Sigmoid colon (tissue), 7 donors: ENCODE measurements at places on chromosomes 3 and 15. TPM values are rescaled to one million over a fixed set of nuclear protein-coding genes. Genes with fewer than 3 reads are reported as not detected.

Gene CKMT1B
- not detected for total RNA-seq

Gene STAB1
- 120 TPM for total RNA-seq

Gene KBTBD13
- total RNA-seq: not detected

Gene ZNF774
- total RNA-seq: 1.5 TPM

Gene SCAANT1
- not detected for total RNA-seq

GRCh38 chr3:75237477-75237876 lies 426.7 kb upstream of the FRG2C start:
- DNase-seq: no peak

GRCh38 chr15:41465822-41466421 lies 27.8 kb upstream of the ITPKA start:
- DNase-seq: no peak

DNA sequence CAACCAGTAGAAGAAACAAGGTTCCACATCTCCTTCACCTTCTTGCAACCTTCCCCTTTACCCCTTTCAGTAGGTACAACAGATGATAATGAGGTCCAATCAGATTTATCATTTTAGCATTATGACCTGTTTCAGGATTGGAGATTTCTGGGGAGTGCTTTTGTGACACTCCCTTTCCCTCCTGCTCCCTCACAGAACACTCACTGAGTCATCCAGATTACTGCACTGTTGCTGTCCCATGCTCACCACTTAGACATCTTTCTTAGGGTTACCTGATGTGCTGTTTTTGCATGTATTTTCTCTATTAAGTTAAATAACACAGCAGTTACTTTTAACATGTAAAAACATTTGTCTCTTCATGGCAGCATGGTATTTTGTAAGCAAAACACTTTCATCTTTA lies 118.5 kb downstream of the MFSD1 start:
- DNase-seq: no peak

- no peak for DNase-seq
Measured at GRCh38 chr3:32184187-32184730, 54.2 kb upstream of the CMTM8 start.

GRCh38 chr3:172675441-172676193 lies 35.2 kb downstream of the NCEH1 start:
- no peak for DNase-seq

DNA sequence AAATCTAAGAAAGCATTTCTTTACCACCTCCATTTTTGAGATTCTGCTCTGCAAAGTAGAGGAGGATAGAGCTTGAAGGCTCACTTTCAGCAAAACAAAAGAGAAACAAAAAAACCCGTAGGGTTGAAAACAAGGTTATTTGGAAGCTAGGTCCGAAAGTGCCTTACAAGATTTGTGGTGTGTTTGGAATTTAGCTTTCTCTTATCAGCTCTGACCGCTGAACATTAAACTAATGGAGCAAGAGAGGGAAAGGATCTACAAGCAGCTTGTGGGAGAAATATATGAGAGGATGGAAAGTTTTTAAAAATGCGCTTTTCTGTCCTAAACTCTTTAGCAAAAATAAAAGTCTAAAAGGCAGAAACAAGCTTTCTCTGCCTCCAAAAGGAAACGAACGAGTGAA lies 545.5 kb downstream of the NTRK3 start:
- DNase-seq: no peak

DNA sequence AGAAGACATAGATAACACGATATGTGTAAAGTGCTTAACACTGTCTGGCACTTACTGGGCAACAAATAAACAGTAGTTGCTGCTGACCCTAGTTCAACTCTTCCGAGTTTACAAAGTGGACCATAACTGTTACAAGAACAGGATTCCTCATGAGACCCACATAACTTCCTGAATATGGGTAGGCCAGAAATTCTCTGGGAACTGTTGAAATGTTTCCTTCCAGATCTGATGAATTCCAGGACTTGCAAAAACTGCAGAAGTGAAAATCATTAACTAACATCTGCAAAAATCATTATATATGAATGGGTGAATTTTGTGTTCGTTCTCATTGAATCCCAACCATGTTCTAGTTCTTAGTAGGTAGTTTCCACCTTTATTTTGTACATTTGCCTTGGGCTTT lies 181.7 kb upstream of the MME start:
- DNase-seq: no peak

DNA sequence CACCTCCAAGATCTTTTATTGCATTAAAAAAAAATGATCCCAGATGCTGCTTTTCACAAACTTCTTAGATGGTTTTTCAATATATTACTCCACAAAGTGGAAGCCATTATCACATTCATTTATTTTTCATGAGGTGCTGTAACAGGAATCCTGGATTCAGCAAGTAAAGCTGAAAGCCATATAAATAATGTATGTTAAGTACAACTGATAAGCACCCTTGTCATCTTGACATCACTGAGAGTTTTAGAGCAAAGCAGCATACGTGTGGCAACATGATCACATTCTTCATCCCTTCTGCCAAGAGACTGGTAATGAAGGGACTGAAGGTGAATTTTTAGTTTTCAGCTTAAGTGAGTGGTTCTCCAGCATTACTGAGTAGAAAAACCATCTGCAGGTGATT lies 44.9 kb upstream of the LRRFIP2 start:
- DNase-seq: no peak

DNA sequence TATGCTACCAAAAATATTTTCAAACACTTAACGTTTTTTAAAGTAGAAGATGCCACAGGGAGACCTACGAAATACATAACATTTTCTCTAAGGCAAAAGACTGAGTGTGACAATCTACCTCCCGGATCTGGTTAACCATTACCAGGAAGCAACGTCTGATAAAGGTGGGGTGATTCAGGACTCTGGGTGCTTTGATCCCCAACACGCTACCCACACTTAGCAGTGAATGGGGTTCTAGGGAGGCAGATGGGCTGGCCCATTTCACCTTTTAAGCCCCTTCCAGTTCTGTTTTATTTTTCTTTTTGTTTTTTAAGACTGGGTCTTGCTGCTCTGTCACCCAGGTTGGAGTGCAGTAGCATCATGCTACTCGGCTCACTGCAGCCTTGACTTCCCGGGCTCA lies 39.5 kb downstream of the EIF4E3 start:
- DNase-seq: no peak

DNA sequence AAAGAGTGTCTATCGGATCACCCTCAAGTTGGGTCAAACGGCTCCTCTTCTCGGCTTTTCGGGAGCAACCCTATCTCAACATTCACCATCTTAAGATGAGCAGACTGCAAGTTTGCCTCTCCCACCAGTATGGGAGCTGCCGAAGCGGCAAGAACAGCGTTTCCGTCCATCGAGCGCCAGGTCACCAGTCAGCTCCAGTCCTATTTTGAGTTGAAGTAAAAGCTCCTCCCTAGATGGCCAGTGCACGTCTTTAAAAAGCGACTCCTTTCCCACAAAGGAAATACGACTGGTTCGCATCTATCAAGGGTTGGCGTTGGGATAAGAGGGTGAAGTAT lies 369 bp upstream of the U2SURP start:
- DNase-seq: no peak

DNA sequence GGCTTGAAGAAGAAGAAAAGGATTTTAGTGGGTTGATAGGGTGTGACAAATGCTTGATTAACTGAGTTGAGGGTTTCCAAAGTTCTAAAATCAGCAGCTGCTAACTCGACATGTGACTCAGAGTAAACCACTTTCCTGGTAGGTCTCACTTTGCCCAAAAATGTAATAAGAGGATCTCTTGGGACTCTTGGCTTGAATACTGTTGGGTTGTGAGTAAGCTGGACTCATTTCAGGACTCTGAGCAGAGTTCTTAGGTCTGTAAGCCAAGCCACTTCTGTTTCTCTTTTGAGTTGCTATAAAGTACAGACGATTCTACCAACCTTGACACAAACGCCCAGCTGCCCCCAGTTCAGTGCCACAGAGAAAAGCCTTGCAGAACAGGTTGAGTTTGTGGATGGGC lies 241.1 kb downstream of the ZNF621 start:
- DNase-seq: no peak

GRCh38 chr3:65871305-65872141 lies 167.2 kb downstream of the MAGI1 start:
- peak; percentile 70 for DNase-seq

- DNase-seq: no peak
Measured at GRCh38 chr3:4508048-4508981, 15.2 kb downstream of the ITPR1 start.

DNA sequence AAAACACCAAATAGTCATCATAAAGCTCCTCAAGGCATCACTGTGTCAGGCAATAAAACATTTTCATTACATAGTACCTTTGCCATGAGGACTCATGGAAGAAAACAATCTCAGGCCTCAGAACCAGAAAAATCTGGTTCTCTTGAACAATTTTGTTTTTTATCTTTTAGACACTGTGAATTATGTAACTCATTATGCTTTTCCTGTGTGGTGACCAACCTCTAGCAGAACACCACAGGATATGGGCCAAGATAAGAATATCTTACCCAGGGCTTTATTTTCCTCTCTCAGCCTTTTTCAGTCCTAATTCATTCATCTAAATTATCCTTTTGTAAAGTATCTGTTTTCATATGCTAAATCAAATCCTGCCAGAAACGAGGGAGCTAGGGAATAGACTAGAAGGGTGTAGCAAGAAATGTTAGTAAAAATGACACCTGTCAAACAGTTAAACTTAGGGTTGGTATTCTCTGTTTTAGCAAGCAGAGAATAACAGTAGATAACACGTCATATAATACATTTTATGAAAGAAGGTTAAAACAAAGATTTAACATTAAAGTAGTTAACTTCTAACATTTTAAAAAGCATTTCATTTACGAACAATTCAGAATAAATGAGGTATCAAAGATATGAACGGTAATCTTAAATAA lies 111.1 kb downstream of the FBXL22 start:
- DNase-seq: no peak

- DNase-seq: no peak
Measured at GRCh38 chr3:133441867-133442270, 42.0 kb downstream of the BFSP2 start.

- DNase-seq: no peak
Measured at GRCh38 chr15:67607959-67608637, 65.6 kb downstream of the MAP2K5 start.

DNA sequence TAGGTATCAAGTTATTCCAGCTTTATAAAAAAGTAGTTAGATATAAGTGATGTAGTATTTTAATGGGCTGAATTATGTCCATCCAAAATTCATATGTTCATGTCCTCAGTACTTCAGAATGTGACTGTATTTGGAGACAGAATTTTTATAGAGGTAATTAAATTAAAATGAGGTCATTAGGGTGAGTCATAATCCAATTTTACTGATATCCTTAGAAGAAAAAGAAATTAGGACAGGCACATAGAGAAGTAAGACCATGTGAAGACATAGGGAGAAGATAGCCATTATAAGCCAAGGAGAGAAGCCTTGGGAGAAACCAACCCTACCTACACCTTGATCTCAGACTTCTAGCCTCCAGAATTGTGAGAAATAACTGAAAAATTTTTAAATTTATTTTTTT lies 30.3 kb downstream of the RAP2B start:
- no peak for DNase-seq

DNA sequence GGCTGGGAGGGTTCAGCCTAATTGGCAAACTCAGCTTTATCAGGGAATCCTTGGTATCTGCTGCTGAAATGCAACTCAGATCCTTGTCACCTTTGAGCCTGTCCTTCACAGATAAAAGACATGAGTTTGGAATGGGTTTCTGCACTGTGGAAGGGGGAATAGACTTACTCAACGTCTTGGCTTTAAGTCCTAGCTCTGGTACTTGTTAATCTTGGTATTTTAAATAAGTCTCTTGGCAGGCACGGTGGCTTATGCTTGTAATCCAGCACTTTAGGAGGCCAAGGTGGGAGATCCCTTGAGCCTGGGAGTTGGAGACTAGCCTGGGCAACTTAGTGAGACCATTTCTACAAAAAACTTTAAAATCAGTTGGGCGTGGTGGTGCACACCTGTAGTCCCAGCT lies 55.1 kb upstream of the ATOSA start:
- DNase-seq: no peak

DNA sequence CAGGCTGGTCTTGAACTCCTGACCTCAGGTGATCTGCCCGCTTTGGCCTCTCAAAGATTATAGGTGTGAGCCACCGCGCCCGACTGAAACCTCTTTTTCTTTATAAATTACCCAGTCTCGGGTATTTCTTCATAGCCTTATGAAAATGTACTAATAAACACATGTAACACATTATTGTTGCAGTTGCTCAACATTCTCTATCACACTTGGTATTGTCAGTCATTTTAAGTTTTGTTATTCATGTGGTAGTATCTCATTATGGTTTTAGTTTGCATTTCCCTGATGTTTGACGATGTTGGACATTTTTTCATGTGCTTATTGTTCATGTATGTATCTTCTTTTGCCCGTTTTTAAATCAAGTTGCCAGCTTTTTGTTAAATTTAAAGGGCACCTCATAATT lies 109.7 kb downstream of the TCF12 start:
- DNase-seq: no peak

DNA sequence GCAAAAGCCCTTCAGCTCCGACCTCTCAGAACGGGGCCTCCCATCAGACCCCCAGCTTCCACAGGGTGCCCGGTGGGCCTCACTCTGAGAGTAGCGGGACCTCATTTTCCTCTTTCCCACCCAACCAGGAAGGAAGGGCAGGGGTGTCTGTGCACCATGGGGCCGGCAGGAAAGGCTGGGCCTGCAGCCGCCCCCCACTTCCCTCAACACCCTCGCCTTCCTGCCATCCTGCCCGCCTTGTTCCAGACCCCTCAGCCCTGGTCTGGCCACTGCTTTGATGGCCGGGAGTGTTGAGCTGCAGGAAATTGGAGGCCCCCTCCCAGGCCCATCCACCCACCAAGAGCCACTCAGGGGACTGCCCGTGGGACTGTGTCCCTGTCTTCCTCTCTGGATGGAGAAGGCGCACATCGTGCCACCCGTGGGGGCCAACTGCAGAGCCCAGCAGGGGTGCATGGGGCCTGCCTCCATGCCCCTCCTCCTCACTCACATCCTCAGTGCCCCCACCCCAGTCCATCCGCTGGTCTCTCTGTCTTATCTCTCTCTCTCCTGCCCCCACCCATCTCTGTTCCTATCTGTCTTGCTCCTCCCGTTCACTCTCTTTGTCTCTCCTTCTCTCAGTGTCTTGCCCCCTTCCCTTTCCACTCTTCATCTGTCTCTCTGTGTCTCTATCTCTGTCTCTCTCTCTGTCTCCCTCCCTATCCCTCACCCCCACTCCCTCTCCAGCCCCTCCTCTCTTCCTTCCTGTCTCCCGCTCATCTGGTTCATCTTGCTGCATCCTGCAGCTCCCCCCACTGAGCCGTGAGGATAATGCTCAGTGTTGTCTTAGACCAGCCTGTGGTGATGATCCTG lies 1.8 kb upstream of the PLXND1 start:
- no peak for DNase-seq

GRCh38 chr15:60745469-60746061 lies 266.6 kb upstream of the ICE2 start:
- peak; percentile 93 for DNase-seq

DNA sequence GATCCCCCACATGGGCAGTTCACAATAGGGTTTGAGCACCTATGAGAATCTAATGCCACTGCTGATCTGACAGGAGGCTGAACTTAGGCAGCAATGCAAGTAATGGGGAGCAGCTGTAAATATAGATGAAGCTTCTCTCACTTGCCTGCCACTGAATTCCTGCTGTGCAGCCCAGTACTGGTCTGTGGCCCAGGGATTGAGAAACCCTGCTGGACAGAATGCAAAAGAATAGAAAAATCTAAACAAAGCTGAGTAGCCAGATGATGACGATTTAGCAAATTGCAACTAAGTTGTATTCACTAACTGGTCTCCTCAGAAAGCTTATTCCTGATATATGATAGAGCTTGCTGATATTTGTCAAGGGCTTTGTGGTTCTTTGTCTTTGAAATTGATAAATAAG lies 34.3 kb upstream of the APH1B start:
- peak; percentile 80 for DNase-seq
